ENCODE measurements at places on chromosomes 1 and 21.

DNA sequence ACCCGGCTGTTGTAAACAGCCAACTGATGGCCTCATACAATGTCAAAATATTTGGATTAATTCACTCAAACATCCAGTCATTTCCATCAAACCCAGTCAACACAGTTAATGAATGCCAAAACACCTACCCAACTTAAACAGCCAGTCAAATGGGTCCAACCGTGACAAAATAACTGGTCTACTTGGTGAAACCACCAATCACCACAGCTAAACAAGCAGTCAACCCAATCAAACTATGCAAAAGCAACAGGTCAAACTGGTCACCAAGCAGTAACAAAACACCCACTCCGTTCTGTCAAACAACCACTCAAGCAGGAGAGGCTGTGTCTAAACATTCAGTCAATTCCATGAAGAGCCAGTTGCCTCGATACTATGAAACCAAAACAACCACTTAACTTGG is 119.2 kb downstream of the FOXD2 start:
- DNase-seq: no peak

DNA sequence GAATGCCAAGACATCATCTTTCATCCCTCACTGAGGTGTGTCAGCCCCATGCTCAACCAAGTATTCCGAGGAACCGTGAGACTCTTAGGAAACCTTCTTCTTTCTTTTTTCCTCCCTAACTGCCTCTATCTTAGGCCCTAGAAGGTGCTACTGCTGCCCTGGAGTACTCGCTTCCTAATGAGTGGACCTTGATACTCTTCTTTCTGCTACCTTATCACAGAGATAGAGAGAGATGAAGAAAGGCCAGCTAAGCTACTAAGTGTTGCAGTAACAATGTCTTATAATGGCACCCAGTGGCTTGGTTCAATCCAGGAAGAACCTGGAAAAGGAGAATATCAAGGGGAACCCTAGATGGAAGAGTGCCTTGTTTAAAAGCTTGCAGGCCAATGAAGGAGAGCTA is 86.6 kb downstream of the KIRREL1 start:
- no peak for DNase-seq

DNA sequence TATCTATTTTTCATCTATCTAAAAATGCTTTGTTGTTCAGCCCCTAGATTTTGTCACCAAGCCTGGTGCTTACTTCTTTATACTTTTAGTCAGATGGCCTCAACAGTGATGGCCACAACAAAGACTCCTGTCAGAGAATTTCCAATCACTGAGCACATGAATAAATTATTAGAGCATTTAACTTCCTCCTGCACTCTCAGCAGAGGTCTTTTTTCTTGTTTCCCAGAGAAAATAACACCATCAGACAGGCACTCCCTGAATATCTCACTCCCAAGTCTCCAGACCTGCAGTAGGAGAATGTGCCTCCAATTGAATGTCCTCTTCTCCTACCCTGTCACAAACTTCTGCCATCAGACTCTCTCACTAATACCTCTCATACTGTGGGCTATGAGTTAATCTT is 616.0 kb upstream of the NR5A2 start:
- DNase-seq: no peak

- DNase-seq: no peak
Measured at GRCh38 chr1:35058988-35059387, 20.2 kb upstream of the ZMYM1 start.

GRCh38 chr1:243850202-243850451 is at the start of gene AKT3:
Gene AKT3, minus strand, starts transcription at chr1:243850243. Its CDS starts 7,073 bp downstream, at chr1:243843170.
- no peak for DNase-seq

Data from stimulated activated CD8-positive, alpha-beta memory T cell treated with anti-CD3 and anti-CD28 coated beads, Interleukin-4, amount 100 ng/mL, for 1 hour (primary cell).